ENCODE measurements at places on chromosomes 2 and 18.

- no peak for DNase-seq
Observed at GRCh38 chr2:126315828-126316227, 340.1 kb upstream of the GYPC start.

GRCh38 chr2:142415461-142415860, 284.6 kb upstream of the LRP1B start:
- DNase-seq, result no peak

- no peak for DNase-seq
Observed at GRCh38 chr2:67070826-67071225, 326.3 kb upstream of the ETAA1 start.

DNA sequence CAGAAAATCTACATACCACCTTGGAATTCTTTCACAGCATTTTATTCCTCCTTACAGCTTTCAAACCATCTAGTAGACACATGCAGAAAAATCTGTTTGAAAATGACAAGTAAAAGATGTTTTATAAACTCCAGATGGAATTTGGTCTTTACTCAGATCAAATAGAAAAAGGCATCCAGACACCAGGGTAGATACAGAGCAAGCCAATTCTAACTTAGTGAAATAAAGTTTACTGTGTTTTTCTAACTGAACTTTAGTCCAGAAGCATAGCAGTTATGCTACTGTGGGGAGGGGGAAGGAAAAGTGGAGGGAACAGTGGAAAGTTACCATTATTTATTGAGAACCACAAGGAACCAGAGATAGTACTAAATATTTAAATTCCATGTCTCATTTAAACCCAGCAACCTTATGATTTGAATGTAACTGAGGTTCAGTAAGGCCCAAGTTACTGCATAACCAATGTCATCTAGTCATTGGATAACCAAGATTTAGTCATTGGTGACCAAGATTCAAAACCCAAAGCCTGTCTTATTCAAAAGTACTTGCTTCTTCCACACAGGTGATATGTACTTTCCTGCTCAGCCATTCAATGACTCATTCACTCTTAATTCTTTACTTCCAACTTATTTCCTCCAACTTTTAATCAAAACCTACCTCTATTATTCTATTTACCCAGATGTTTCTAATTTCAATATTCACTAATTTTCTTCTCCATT, 57.7 kb downstream of the RAD51AP2 start:
- no peak for DNase-seq

- DNase-seq, result no peak
Observed at GRCh38 chr2:236545248-236545658, 24.4 kb upstream of the ACKR3 start.

DNA sequence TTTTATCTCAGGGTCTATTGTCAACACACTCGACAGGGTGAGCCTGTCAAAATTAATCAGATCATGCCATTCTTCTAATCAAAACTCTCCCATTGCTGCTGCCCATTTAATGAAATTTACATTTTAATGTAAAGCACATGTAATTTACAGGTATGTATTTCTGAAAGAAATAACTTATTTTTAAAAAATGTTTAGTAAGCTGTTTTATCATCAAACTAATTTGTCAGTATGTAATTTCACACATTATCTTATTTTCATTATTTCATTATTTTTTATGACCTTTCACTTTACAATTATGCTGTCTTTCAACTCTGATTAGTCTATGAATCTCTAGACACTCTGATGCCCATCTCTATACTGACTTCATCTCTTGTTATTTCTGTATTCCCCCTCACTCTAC, 467.8 kb downstream of the ZNF804A start:
- no peak for DNase-seq
